ENCODE measurements at places on chromosomes 6 and 20. TPM values are rescaled to one million over a fixed set of nuclear protein-coding genes. Genes with fewer than 3 reads are reported as not detected.
A peak's percentile ranks its signal among the peaks of the same experiment; 100 is the strongest.

- H3K36me3 ChIP-seq = no peaks in the 10 kb centered on the region
- H3K27me3 ChIP-seq = no peaks in the 10 kb centered on the region
- DNase-seq = no peak
- peaks cover 6% of the 10 kb centered on the region for H3K4me1 ChIP-seq
- no peak overlapping the region for H3K4me3 ChIP-seq
- no peak overlapping the region for H3K27ac ChIP-seq
Observed at GRCh38 chr20:37567331-37567665, 39.6 kb upstream of the BLCAP start.

Gene OPN5
- total RNA-seq = not detected

Gene VSTM2L
- 24.3 TPM for total RNA-seq

GRCh38 chr6:74596588-74596987, 609.3 kb downstream of the COL12A1 start:
- H3K4me3 ChIP-seq = no peak overlapping the region
- DNase-seq = no peak
- H3K27me3 ChIP-seq = no peaks in the 10 kb centered on the region

GRCh38 chr20:13758884-13759283, 25.8 kb downstream of the ESF1 start:
- H3K36me3 ChIP-seq = peaks cover 3% of the 10 kb centered on the region
- H3K27me3 ChIP-seq = no peaks in the 10 kb centered on the region
- no peaks in the 10 kb centered on the region for H3K4me1 ChIP-seq
- no peak overlapping the region for H3K27ac ChIP-seq

DNA sequence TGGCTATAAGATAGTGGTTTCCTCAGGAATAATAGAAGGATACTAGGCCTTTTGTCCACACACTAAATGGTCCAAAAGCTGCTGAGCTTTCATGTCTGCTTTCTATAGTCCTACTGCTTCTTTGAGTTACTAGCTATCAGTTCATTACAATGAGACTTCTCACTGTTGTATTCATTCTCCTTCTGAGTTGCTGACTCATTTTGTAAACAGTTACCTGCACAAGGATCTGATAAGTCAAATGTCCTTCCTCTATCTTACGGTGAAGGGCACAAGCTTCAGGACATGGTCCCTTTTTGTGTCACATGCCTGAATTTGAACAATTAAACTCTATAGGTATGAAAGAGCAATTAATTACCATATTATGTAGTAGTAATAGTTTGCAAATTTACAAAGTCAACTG, 90.5 kb downstream of the MAN1A1 start:
- H3K4me1 ChIP-seq = peaks cover 4% of the 10 kb centered on the region
- DNase-seq = no peak
- no peaks in the 10 kb centered on the region for H3K36me3 ChIP-seq
- no peaks in the 10 kb centered on the region for H3K27me3 ChIP-seq

Gene EPPIN
- 0.47 TPM for total RNA-seq

DNA sequence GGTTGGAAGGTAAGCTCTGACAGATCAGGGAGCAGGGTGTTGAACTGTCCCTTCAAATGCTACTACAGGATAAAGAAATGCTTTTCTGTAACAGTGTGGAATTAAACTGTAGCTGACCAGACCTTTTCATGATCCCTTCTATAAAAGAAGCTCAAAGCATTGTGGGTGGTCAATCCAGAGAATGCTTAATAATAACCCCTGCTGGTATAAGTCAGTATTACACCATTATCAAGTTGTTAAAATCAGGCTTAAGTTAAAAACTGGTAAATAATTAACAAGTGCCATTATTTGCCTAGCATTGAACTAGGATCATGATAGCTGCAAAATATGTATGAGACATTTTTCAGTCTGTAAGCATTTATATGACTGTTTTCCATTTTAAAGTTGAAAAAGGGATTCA, 468.9 kb downstream of the PKHD1 start:
- DNase-seq = no peak
- no peaks in the 10 kb centered on the region for H3K4me1 ChIP-seq

DNA sequence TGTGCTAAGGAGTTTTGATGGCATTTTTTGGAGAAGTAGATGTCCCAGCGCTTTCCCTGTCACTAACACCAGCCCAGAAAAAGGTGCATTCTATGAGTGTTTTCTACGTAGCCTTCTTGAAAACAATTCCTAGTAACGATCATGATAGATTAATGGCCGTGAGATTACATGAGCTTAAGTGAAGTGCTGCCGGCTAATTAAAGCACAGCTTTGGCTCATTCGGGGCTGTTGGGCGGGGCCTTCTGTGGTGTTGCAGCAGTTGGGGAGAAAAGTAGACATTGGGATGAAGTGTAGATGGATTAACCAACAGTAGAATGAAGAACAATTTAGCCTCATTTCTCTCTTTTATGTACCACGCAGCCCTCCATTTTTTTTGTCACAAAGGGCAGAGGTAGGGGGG, 20.8 kb upstream of the TRAF3IP2 start:
- H3K27ac ChIP-seq = peak overlapping the region; percentile 6
- no peaks in the 10 kb centered on the region for H3K27me3 ChIP-seq
- no peak for DNase-seq

Gene ACTL10
- total RNA-seq = not detected

- no peak for DNase-seq
- H3K4me3 ChIP-seq = no peak overlapping the region
Observed at GRCh38 chr6:144171406-144171805, 21.1 kb downstream of the STX11 start.

Gene IMPG1
- not detected for total RNA-seq

GRCh38 chr20:33490934-33491656, 1.2 kb downstream of the CBFA2T2 start:
- H3K27ac ChIP-seq = peak overlapping the region; percentile 92
- peak overlapping the region; percentile 69 for H3K4me3 ChIP-seq
- no peak for DNase-seq
- H3K4me1 ChIP-seq = peaks cover 20% of the 10 kb centered on the region
- H3K27me3 ChIP-seq = no peaks in the 10 kb centered on the region

DNA sequence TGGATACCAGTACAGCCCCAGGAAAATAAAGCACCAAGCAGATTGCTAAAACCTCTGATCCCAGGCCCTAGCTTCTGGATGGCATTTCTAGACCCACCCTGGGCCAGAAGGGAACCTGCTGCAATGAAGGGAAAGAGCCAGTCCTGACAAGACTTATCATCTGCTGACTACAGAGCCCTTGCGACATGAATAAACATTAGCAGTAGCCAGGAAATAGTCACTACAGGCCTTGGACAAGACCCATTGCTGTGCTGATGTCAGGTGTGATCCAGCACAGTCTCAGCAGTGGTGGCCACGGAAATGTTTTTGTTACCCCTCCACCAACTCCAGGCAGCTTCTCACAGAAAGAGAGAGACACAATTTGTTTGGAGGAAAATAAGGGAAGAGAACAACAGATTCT, 399.3 kb downstream of the HAO1 start:
- H3K27me3 ChIP-seq = no peaks in the 10 kb centered on the region
- no peaks in the 10 kb centered on the region for H3K4me1 ChIP-seq
- H3K27ac ChIP-seq = no peak overlapping the region

- H3K27me3 ChIP-seq = no peaks in the 10 kb centered on the region
- no peaks in the 10 kb centered on the region for H3K4me1 ChIP-seq
- no peak for DNase-seq
- H3K27ac ChIP-seq = no peak overlapping the region
- no peak overlapping the region for H3K4me3 ChIP-seq
- no peaks in the 10 kb centered on the region for H3K36me3 ChIP-seq
Observed at GRCh38 chr6:117188627-117189201, 76.6 kb upstream of the VGLL2 start.

- peaks cover 5% of the 10 kb centered on the region for H3K4me1 ChIP-seq
- H3K27me3 ChIP-seq = no peaks in the 10 kb centered on the region
- H3K36me3 ChIP-seq = no peaks in the 10 kb centered on the region
- peak; percentile 80 for DNase-seq
- no peak overlapping the region for H3K4me3 ChIP-seq
- H3K27ac ChIP-seq = no peak overlapping the region
Observed at GRCh38 chr6:89321131-89321970, 6.3 kb upstream of the GABRR2 start.

DNA sequence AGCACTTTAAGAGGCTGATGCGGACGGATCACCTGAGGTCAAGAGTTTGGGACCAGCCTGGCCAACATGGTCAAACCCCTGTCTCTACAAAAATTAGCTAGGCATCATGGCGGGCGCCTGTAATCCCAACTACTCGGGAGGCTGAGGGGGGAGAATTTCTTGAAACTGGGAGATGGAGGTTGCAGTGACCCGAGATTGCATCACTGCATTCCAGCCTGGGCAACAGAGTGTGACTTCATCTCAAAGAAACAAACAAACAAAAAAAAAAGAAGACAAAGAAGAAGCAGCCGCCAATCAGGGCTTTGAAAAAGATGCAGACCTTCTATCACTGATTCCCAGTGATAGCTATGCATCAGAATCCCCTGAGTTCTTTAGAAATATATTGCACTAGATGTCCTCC, 56.8 kb downstream of the COL9A1 start:
- DNase-seq = no peak
- no peaks in the 10 kb centered on the region for H3K27me3 ChIP-seq
- H3K4me1 ChIP-seq = no peaks in the 10 kb centered on the region
- no peak overlapping the region for H3K4me3 ChIP-seq

Gene SLC17A3
- total RNA-seq = not detected

Gene BTN3A1
- total RNA-seq = 36.7 TPM

DNA sequence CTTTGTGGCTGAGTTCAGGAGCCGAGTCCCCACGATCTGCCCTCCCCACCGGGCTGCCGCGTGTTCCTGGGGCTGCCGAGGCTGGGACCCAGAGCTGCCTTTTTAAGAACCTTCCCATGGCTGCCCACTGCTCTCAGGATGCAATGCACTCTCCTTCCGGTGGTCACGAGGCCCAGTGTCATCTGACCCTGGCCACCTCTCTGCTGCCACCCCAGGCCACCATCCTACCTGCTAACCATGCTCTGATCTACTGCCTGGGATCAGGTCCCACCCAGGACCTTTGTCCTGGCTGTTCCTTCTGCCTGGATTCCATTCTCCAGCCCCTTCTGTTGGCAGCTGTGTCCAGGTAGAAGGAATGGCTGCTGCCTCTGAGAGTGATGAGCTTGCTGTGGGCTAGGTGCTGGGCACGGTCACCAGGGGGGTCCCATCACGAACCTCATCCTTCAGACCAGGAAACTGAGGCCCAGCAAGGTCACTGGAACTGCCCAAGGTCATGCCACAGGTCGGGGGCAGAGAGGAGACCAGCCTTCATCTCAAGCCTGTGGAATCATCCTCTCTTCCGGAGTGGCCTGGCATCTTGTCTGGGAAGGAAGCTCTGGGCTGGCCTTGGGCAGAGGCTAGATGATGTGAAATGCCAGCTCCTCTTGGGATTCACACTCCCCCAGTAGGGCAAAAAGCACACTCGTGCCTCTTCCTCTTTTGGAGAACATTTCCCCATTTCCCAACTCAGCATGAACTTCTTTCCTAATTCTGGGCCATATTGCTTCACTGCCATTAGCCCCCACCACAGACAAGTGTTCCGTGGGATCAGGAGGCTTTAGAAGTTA, 20.5 kb downstream of the PCK1 start:
- DNase-seq = peak; percentile 38
- H3K27me3 ChIP-seq = peaks cover 2% of the 10 kb centered on the region
- H3K4me1 ChIP-seq = peaks cover 20% of the 10 kb centered on the region
- H3K27ac ChIP-seq = peak overlapping the region; percentile 53

DNA sequence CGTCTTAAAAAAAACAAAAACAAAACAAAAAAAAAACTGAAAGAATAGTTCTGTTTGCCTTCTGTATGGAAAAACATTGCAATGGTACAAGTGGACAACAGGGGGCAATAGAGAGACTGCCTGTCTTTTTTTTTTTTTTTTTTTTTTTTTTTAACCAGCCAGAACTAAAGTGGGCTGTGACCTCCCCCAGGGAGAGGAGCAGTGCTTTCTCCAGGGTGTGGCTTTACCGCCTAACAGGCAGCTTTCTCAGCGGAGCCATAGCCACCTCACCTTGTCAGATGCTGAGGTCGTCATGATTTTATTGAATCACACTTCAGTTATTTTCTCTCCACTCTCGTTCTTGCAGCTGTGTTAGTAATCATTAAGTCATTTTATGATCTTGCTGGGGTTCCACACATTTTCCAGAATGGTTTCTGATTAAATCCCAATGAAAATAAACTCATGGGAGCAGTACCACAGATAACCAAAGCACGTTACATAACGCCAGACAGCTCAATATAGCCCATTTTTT, 78.4 kb downstream of the GMPR start:
- no peak overlapping the region for H3K27ac ChIP-seq
- H3K4me1 ChIP-seq = peaks cover 21% of the 10 kb centered on the region
- no peak for DNase-seq

GRCh38 chr6:78623554-78623953, 243.8 kb upstream of the IRAK1BP1 start:
- H3K4me3 ChIP-seq = no peak overlapping the region
- no peaks in the 10 kb centered on the region for H3K4me1 ChIP-seq
- H3K27me3 ChIP-seq = no peaks in the 10 kb centered on the region
- H3K36me3 ChIP-seq = no peaks in the 10 kb centered on the region
- no peak overlapping the region for H3K27ac ChIP-seq

Gene ECT2L
- total RNA-seq = 1.5 TPM

Gene FNDC11
- 3.1 TPM for total RNA-seq

DNA sequence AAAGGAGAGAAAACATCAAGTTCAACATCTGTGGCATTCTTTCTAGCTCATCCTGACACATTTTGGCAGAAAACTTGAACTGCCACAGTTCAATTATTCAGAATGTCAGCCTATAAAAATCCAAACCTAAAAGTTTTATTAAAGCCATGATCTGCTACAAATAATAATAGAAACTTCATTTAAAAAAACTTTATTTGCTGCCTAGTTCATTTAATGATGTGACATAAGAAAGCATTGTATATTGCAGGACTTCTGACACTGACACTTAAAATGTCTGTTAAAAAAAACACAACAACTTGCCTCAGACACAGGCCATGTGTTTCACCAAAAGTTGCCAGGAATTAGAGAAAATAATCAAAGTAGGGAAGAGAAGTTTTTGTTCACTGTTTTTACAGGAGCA, 88.3 kb upstream of the HTR1E start:
- DNase-seq = no peak
- no peak overlapping the region for H3K27ac ChIP-seq
- H3K4me1 ChIP-seq = no peaks in the 10 kb centered on the region
- no peaks in the 10 kb centered on the region for H3K27me3 ChIP-seq
- no peak overlapping the region for H3K4me3 ChIP-seq

- no peaks in the 10 kb centered on the region for H3K27me3 ChIP-seq
- DNase-seq = no peak
- no peaks in the 10 kb centered on the region for H3K4me1 ChIP-seq
- no peaks in the 10 kb centered on the region for H3K36me3 ChIP-seq
- no peak overlapping the region for H3K4me3 ChIP-seq
Observed at GRCh38 chr6:4673861-4674260, 102.3 kb upstream of the CDYL start.
